Heart right ventricle (tissue), 16 donors: ENCODE measurements at places on chromosomes 3 and 15.

DNA sequence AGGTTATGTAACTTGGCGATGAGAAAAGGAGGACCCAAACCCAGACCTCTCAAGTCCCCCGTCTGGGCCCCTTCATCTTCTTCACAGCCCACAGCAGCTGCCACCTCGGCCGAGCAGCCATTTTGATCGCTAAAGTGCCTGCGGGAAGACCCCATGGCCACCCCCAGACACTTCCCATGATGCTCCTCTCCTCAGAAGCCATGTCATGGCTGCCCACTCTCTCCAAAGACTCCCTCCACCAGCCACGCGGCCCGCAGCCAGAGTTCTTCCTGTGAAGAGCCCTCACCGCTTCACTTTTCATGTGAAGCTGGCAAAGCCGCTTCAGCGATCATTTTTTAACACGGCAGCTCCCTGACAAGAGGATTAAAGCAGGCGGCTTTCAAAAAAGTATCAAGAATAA, 335.2 kb downstream of the RORA start:
- H3K4me1 ChIP-seq, result no peaks in the 10 kb centered on the region
- no peak for DNase-seq
- no peak overlapping the region for H3K27ac ChIP-seq
- H3K36me3 ChIP-seq, result no peaks in the 10 kb centered on the region
- no peak overlapping the region for H3K4me3 ChIP-seq

- no peaks in the 10 kb centered on the region for H3K27me3 ChIP-seq
- peaks cover 42% of the 10 kb centered on the region for H3K4me1 ChIP-seq
Observed at GRCh38 chr3:111761309-111761795, 97.7 kb upstream of the PHLDB2 start.

DNA sequence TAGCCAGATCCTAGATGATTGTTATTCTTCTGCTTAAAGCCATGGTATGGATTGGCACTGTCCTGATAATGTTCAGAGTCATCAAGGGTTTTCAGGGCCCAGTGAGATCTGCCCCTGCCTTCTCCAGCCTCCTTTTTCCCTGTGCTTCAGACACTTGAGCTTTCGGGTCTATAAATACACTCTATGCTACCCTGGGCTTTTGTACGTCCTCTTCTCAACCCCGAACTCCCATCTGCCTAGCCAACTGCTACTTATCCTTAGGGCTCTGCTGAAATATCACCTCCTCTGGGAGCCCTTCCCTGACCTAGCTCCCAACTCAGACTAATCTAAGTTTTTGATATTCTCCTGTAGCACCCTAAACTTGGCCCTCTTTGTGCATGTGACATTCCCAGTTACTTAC, 115.3 kb downstream of the OPA1 start:
- H3K4me3 ChIP-seq, result no peak overlapping the region
- no peaks in the 10 kb centered on the region for H3K36me3 ChIP-seq
- no peaks in the 10 kb centered on the region for H3K4me1 ChIP-seq

DNA sequence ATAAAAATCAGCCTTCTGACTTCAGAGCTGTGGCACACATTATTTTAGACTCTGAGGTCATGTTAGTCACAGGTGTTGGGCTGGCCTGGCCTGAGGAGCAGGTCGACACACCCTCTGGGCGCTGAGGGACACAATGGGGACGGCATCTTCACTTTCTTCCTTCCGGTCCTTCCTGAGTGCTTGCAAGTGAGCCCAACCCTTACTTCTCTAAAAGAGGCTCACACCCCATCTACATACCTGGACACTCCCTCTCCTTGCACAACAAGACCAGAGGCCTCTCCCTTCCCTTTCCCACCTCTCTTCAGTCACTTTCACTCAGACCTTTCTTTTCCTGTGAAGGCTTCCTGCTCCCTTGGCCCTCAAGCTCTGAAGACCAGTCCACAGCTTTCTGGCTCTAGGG, 85.4 kb downstream of the XXYLT1 start:
- no peaks in the 10 kb centered on the region for H3K27me3 ChIP-seq
- DNase-seq, result no peak
- H3K4me3 ChIP-seq, result no peak overlapping the region
- no peak overlapping the region for H3K27ac ChIP-seq
- peaks cover 39% of the 10 kb centered on the region for H3K4me1 ChIP-seq

- H3K27me3 ChIP-seq, result peaks cover 4% of the 10 kb centered on the region
- peaks cover 19% of the 10 kb centered on the region for H3K4me1 ChIP-seq
- H3K4me3 ChIP-seq, result no peak overlapping the region
- H3K36me3 ChIP-seq, result no peaks in the 10 kb centered on the region
Observed at GRCh38 chr3:14228681-14229470, 50.3 kb downstream of the LSM3 start.

DNA sequence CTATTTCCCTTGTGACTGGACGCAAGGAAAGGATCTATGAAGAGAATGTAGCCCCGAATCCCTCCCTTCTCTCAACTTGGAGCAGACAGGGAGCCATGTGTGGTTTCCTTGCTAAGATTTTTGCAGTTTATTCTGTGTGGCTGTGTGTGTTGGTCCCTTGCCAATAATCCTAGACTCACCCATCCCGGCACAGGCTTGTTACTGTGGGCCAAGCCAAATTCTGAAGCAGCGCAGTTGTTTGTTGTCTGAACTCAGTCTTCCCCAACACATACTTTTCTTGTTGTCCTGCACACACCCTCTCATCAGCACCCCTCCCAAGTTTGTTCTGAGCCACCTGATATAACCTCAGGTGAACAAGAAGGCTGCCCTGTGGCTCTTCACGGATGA, 193.3 kb upstream of the CTDSPL start:
- no peak for DNase-seq
- H3K27me3 ChIP-seq, result no peaks in the 10 kb centered on the region
- H3K36me3 ChIP-seq, result no peaks in the 10 kb centered on the region

- H3K4me3 ChIP-seq, result no peak overlapping the region
- H3K27ac ChIP-seq, result no peak overlapping the region
- H3K4me1 ChIP-seq, result no peaks in the 10 kb centered on the region
- H3K36me3 ChIP-seq, result no peaks in the 10 kb centered on the region
- no peak for DNase-seq
- peaks cover 3% of the 10 kb centered on the region for H3K27me3 ChIP-seq
Observed at GRCh38 chr15:93196135-93196670, 107.2 kb upstream of the RGMA start.

GRCh38 chr15:63791228-63791627, 42.5 kb downstream of the HERC1 start:
- DNase-seq, result no peak
- H3K36me3 ChIP-seq, result no peaks in the 10 kb centered on the region
- H3K27me3 ChIP-seq, result no peaks in the 10 kb centered on the region
- peaks cover 41% of the 10 kb centered on the region for H3K4me1 ChIP-seq
- H3K27ac ChIP-seq, result peak overlapping the region; percentile 43

- no peaks in the 10 kb centered on the region for H3K36me3 ChIP-seq
- H3K27ac ChIP-seq, result no peak overlapping the region
- peaks cover 21% of the 10 kb centered on the region for H3K4me1 ChIP-seq
- DNase-seq, result no peak
- no peak overlapping the region for H3K4me3 ChIP-seq
- no peaks in the 10 kb centered on the region for H3K27me3 ChIP-seq
Observed at GRCh38 chr3:112745567-112746248, 101.0 kb downstream of the CD200R1L start.

DNA sequence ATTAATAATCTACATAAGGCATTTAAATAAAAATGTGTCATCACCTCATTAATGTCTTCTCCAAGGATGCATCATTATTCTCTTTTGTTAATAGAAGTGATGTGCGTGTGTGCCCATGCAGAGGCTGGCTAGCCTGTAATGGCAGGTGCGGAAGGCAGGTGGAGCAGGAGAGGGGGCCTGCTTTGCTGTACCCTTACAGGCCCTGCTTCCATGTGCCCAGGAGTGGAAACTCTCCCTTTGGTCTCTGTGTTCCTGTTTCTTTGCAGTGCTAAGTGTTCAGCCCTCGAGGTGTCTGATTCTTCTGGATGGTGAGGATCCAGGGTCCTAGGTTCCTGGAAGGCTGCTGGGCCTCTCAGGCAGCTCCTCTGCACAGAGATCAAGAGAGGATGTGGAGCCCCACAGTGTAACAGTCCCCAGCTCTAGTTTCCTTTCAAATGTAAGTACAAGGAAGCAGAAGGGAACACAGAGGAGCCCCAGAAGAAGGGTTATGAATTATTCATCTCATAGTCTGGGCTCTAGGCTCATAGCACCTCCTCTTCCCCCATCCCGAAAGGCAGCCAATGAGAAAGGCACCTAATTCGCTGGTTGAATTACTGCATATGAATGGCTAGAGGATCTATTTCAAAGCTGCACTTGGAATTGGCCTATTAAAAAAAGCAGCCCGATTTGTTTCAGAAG, 39.2 kb upstream of the AGBL1 start:
- DNase-seq, result no peak
- peaks cover 8% of the 10 kb centered on the region for H3K27me3 ChIP-seq
- no peak overlapping the region for H3K4me3 ChIP-seq

DNA sequence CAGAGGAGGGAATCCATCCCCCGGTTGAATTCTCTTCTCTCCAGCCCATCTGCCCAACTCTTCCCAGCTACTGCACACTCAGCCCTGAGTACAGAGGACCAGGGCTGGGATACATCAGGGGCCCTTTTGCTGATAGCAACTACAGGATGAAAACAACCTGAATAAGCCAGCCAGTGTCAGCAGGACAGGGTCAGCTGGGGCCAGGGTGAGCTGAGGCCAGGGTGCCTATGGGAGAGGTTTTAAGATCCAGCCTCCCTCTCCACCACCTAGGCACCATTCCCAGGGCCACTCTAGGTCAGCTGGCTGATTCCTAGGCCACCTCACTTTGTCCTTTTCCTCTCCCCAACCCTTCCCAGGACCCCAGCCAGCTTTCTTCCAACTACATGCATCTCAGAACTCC, 83.8 kb downstream of the MRPL46 start:
- no peaks in the 10 kb centered on the region for H3K4me1 ChIP-seq
- no peaks in the 10 kb centered on the region for H3K36me3 ChIP-seq
- no peak for DNase-seq
- no peak overlapping the region for H3K4me3 ChIP-seq
